ENCODE measurements at places on chromosomes 4 and X.

- no peak for DNase-seq
Observed at GRCh38 chr4:170651786-170652185, 562.0 kb upstream of the AADAT start.

- no peak for DNase-seq
Observed at GRCh38 chr4:113248320-113248719, 198.9 kb downstream of the ANK2 start.

- no peak for DNase-seq
Observed at GRCh38 chrX:10166731-10167151, 10.0 kb downstream of the CLCN4 start.

DNA sequence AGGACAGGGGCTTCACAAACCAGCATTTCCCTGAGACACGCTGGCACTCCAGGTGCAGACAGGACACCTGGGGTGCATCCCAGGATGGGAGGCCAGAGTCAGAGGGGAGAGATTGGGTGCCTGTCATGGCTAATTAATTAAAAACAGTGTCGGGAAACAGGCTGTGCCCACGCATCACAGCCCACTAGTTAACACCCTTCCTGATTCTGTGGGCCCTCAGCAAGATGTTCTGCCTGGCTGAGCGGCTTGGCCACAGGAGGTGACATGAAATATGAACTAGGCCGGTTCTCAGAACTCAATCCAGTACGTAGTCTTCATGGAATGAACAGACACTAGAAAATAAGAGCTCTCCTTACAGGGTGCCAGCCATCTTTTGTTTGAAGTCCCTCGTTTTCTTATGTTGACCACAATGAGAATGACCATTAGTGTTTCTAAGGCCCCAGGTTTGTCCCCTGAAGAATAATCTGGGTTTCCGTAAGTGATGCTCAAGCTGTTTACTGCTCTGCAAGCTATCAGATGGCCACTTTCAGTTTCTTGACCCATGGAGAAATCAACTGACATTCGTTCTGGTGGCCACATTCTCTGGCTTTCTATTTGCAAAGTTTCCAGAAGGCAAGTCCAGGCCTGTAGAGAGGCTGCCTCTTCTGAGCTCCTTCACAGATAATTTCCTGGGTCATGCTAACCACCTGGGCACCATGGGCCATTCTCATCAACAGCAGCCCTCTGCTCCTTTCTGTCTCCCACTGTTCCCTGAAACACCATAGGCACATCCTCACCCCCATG is 72.3 kb downstream of the SLC34A2 start:
- DNase-seq = no peak

DNA sequence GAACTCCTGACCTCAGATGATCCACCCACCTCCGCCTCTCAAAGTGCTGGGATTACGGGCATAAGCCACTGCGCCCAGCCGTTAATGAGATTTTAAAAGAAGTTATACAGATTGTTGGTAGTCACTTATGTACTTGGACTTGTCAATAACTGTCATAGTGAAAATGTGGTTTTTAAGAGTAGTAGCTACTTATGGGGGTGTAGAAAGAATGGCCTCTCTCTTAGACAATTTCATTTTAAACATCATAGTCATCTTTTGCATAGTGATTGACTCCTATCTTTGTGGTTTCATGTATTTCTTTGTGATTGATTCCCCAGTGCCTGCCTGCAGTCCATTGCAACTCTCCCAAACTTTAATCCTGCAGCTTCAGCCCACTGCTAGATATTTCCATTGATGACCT is 17.4 kb downstream of the FAM199X start:
- no peak for DNase-seq

- no peak for DNase-seq
Observed at GRCh38 chr4:76897536-76898384, at the start of gene SOWAHB. Gene SOWAHB, minus strand, starts transcription at chr4:76898144. Its CDS starts 295 bp downstream, at chr4:76897849.

DNA sequence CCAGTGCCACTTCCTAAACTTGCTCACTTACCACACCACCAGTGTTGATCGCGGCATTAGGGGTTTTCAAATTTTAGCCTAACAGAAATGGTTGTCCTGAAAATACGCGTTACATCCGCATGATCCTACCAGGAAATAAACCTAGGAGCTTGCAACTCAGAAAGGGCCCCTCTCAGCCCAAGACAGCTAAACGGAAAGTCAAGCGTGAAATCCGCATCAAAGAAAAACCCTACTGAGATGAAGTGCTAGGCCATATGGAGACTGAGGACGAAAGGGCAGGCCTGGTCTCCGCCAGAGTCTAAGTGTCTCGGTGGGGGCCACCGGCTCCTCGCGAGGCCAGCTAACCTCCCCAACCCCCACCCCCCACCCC is 626 bp downstream of the YTHDC1 start:
- DNase-seq = no peak

GRCh38 chr4:14018191-14018853 is 390.8 kb upstream of the BOD1L1 start:
- DNase-seq = no peak

- no peak for DNase-seq
Observed at GRCh38 chr4:172497321-172497720, 671.3 kb upstream of the GALNT7 start.

DNA sequence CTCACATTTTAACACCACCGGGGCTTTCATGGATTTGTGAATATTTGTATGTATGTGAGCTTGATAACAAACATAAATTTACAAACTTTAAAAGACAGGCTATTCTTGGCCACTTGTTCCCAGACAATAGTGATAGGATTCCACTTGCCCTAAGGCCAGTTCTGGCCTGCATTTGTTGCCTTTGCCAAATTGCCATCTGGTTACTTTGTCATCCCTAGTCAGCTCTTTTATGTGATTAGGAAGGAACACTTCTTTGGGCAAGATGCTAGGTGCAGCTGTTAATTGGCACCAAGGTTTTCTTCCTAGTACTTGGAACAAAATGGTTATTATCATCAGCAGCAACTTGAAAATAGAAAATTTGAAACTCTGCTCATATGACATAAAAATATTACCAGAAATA is 63.3 kb downstream of the CCSER1 start:
- no peak for DNase-seq

GRCh38 chrX:102808336-102808735 is 87.8 kb downstream of the GPRASP3 start:
- DNase-seq = no peak

DNA sequence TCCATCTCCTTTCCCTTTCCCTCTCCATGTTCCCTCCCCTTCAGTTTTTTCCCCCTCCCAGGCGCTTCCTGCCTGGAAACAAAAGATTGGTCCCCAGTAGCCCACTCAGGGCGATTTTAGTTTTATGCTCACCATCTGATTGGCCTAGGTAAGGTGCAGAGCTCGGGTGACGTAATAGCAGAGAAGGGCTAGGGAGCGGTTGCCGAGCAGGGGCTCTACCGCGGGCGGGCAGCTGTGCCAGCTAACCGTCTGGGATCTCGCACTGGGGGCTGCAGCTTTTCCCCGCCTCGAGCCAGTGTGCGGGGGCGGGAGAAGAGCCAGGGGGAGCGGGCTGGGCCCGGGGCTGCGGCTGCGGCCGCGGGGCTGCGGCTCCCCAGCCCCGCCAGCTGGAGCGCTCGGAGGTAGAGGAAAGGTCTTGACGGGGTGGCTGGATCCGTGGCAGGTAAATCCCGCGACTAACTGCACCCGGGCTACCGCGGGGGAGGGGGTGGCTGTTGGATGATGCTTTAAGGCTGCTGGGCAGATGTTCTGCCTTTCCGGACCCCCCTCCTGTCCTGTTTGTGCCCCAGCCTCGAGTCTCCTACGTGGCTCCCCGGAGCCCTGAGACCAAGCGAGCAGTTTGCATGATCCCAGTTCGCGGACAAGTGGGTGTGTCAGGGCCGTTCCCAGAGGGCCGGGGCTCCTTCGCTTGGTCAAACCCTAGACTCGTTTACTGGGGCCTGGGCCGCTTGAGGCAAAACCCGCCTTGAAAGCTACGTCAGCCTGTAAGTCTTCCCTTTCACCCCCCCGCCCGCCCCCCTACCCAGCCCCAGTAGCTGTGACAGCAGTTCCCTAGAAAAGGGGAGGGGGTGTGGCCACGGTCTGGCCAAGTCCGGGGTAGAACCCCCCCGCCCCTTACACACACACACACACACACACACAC is at the start of gene PAK3:
PAK3 (plus strand) TSS at position 218 of the 922 bp plus-strand sequence. CDS start 26,913 bp downstream, outside the sequence.
- no peak for DNase-seq

- no peak for DNase-seq
Observed at GRCh38 chr4:40586729-40587128, 42.9 kb downstream of the RBM47 start.

DNA sequence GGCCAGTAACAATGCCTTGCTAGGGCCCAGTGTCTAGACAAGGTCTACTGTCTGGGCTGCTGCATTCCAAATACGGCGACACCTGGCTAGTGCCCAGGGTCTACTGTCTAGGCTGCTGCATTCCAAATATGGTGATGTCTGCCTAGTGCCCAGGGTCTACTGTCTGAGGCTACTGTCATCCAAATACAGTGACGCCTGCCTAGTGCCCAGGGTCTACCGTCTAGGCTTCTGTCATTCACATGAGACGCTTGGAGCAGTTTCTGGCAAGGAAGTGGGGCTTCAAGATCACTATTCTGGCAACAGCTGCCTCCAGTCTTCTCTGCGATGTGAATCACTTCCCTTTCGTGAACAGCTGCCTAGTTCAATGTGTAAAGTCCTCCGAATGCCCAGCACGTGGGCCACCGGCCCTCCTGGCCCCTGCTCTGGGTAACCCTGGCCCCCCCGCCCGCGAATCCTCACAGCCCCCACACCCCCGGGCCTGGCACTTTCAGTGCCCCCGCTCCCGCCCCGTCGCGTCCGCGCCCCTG is 12.7 kb downstream of the ACOX3 start:
- DNase-seq = no peak

- no peak for DNase-seq
Observed at GRCh38 chrX:87621697-87622096, 104.1 kb downstream of the KLHL4 start.

DNA sequence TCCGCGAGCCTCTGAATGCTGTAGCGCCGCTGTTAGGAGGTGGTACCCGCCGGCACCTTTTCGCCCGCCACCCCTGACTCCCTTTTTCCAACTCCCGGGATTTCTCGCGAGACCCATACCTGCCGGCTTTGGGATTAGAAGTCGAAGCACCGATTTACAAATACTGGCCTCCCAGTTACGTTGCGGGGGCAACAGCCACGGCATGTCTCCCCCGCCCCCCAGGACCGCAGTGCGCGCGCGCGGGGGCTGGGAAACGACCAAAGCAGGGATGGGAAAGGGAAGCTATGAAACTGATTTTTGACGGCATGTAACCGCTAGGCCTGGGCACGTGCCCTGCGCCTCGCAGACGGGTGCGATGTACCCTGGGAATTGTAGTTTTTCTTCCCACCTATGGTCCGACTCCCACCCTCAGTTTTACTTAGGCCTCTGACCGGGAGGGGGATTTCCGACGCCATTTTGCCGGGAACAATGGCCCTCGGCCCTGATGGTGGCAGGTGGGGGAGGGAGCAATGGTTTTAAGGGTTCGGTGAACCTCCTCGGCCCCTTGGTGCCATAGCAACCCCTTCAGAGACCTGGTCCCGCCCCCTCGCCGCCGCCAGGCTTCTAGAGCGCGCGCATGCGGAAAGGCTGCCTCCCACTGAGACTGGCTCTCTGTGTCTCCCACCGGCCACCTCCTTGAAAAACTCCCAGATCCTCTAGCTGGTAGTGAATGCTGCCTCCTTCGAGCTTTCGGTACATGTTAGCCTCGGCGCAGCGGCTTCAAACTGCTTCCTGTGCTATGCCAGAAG is 772 bp upstream of the WNK3 start:
- no peak for DNase-seq

- DNase-seq = no peak
Observed at GRCh38 chr4:147732518-147733235, 789 bp downstream of the ARHGAP10 start.

GRCh38 chrX:13126775-13127174 is 82.4 kb upstream of the FAM9C start:
- no peak for DNase-seq

DNA sequence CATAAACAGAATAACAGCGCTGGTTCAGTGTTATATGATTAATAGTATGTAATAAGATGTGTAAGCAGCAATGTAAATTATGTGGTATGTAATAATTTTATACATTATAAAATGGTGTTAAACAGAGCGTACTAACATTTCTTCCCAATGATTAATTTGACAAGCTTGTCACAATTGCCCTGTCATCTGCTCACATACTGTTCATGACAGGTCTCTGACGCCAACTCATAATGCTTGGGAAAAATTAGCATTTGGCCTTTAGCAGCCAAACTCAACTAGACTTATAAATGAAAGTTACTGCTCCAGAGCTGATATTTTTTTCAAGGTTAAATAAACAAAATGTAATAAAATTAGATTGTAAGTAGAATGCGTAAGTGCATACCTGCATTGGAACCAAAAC is 246.8 kb downstream of the TRAM1L1 start:
- DNase-seq = no peak

DNA sequence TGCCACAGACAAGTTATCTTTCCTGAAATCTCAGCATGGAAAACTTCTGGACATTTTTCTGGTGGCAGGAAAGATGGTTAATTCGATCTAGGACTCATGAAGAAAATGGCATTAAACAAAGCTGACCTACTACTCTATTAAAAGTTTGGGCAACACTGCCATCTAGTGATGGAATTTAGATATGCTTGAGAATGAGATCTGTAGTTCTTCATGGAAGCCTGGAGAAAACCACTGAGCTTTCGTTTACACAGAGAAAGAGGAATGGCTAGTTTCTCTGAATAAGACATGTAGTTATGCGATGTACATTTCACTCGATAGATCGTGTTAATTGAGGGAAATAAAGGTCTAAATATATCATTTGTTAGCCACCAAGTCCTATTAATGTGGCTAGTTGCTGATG is 51.7 kb upstream of the CHRDL1 start:
- no peak for DNase-seq

GRCh38 chr4:139144161-139144859 is 32.7 kb downstream of the ELF2 start:
- DNase-seq = no peak

GRCh38 chrX:25531096-25531495 is 515.3 kb upstream of the ARX start:
- DNase-seq = no peak

DNA sequence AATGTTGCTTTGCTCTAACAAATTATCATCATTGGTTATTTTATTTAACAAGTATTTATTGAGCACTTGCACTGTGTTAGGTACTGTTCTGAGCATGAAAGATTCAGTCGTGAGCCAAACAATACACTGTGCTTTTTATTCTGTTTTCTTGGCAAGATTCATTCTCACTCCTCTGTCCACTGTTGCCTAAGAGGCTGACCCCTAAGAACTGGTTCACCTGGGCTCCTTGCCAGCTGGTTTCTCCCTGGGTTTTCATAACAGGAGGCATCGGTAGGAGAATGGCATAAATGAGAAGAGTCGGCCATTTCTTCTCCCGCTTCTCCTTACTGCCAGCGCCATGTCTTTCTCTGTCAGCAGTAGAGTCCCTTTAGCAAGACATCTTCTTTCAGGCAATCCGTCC is 243.7 kb upstream of the DIAPH2 start:
- DNase-seq = no peak

DNA sequence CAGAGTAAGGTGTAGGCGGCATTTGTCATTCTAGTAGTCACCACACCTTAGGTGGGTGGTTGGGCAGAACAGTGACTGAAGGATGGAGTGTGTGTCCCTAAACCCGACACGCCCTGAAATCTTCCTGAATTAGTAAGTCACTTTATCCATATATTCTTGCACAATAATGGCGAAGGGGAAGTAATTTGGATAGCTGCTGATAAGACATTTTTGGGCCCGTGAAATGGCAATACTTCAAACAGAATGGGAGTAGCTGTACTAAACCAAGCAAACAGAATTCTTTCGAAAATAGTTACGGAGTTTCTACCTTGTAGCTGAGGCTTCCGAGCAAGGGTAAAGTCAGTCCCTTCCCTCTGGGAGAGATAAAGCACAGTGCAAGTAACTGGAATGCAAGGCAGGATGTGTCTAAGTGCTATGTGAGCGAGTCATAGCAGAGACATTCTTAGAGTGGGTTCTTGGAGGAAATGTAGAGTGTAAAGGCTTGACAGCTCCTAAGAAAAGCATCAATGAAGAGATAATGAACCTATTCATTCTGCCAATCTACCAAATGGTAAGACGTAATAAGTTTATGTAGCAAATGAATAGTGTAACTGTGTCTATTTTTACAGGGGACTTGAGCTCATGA is 72.8 kb downstream of the CLCN5 start:
- no peak for DNase-seq

Measured in activated CD8-positive, alpha-beta memory T cell treated with anti-CD3 and anti-CD28 coated beads for 1 hour (primary cell).